NCI-H2171 treated with DMSO at 0.1 percent for 48 hours (cell line): ENCODE measurements at places on chromosomes 2 and 18.
A peak's percentile ranks its signal among the peaks of the same experiment; 100 is the strongest.

DNA sequence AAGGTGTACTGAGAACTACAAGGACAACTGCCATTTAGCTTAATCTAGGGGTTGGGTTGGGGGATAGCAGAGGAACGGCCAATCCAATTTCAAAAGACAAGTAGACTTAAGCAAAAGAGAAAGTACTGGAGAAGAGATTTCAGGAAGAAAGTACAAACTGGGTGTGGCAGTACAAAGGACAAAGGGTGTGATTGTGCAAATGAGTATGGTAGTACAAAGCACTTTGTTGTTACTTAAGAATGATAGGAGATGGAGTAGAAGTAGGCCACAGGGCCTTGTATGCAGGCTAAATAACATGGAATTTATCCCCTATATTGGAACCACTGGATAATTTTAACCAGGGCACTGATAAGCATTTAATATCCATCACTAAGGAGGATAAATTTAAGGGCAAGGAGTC is 4.7 kb upstream of the ORC2 start:
- DNase-seq = no peak

- no peak for DNase-seq
Observed at GRCh38 chr18:68763083-68763482, 34.8 kb upstream of the CCDC102B start.

GRCh38 chr18:56651771-56652092 is 573 bp downstream of the WDR7 start:
- peak; percentile 46 for DNase-seq

- no peak for DNase-seq
Observed at GRCh38 chr2:231685349-231686191, 22.8 kb upstream of the PTMA start.

- peak; percentile 56 for DNase-seq
Observed at GRCh38 chr2:199457147-199458008, at the start of gene SATB2. TSS of gene SATB2 (minus strand) at chr2:199457939. CDS start at chr2:199456037, 1,902 bp downstream.

DNA sequence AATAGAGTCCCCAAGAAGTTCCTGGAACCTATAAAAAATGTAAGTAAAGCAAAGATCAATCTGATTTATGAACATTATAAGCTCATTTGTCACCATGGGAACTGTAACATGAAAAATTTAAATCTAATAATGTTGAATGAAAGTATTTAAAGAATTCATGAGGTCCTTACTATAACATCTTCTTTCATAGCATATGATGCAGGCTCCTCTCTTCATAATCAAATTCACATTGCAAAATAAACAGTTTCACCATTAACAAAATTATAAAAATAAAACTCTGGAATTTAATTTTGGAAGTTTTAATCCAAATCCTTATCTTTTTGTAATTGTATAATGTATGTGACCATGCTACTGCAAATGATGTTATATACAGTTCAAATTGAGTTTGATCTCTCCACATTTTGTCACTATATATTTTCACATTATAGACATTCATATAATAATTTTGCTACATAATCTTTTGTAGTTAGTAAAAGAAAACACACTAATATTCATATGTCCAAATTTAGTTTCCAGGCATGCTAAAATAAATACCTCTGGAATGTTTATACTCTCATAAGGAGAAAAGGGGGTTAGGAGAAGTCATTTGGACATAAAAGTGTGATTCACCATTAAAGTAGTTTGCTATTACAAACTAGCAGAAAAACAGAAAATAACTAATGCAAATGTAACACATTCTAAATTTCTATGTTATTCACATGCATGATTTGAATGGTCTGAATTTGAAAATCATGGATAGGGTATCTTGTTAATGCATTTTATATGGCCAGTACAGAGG is 954.1 kb downstream of the DSC3 start:
- no peak for DNase-seq

- DNase-seq = no peak
Observed at GRCh38 chr18:390741-391478, 109.6 kb downstream of the COLEC12 start.

DNA sequence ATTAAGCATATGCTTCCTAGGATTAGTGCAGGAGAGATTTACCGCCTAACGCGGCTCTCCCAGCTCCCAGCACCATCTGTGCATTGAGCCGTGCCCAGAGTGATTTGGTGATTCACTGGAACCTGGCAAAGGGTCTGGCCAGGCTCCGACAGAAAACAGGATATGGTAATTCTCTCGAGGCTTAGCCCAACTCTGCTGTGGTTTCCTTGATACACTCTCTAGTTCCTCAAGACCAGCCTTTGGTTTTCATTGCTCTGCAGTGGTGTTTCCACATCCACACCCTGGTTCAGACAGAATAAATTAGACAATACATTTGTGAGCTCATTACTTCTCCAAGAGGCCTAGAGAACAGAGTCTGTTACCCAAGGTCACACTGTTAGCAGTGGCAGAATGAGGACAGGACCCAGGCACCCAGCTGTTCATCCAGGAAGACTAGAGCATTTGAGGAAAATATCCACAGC is 23.0 kb upstream of the SMAD2 start:
- DNase-seq = peak; percentile 83

DNA sequence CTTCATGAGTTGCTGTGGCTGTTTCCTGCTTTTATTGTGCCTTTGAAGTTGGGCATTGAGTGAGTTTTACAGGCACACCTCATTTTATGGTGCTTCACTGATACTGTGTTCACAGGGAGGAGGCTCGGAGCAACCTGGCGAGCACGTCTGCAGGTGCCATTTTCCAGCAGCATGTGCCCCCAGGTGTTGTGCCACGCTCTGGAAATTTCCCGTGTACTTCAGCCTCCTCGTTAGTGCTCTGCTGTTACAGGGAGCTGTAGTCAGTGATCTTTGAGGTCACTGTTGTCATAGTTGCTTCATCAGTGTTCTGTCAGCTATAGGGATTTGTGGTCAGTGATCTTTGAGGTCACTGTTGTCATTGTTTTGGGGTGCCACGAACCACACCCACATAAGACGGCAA is 20.1 kb downstream of the CTDP1 start:
- no peak for DNase-seq

- DNase-seq = no peak
Observed at GRCh38 chr2:160719116-160719515, 225.5 kb upstream of the RBMS1 start.

- DNase-seq = no peak
Observed at GRCh38 chr2:20200697-20201555, 24.0 kb downstream of the SDC1 start.

DNA sequence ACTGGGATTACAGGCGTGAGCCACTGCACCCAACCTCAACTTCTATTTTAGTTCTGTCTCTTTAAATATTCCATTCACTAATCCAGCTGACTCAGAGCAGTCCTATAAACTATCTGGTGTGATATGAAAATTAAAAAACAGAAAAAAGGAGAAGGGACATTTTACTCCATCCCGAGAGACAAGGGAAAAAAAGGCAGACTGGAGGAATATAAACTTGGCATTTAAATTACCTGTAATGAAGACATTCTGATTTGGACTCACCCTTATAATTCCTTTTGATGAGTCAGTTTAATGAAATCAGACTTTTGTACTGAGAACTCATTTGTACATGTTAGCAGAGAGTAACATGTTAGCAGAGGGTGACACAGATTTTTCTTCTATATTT is 74.8 kb upstream of the RIOK3 start:
- no peak for DNase-seq

DNA sequence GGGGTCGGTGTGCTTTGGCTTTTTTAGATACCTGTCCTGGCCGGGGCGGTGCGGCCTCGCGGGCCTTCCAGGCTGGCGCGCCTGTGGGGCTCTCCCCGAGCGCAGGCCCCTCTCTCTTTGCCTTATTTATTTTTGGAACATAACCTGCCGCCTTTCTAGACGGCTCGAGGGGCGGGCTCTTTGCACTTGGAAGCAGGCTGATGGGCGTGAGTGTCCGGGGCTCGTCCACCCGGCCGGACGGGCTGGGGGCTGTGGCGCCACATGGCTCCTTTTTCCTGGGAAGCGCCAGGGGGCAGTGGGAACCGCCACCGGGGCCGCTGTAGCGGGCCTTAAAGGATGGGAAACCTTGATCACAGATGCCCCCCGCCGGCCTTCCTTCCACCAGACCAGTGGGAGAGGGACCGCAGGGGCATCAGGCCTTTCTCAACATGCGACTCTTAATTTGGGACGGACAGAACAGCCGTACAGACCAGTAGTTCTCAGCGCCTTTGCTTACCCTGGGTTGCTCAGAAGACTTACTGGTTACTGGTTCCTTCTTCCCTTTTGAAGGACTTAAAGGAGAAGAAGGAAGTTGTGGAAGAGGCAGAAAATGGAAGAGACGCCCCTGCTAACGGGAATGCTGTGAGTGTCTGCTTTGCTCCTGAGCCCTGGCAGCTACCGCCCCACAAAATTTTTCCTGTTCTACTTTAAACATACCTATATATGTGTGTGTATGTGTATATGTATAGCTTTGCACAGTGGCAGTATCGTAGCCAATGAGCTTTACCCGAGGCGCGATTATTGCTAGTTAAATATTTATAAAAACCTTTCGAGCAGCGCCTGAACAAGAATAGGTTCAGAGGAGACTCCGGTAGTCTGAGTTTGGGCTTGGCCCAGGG is 2.7 kb downstream of the PTMA start:
- DNase-seq = no peak

- DNase-seq = no peak
Observed at GRCh38 chr2:167900435-167901114, 346.8 kb downstream of the STK39 start.

DNA sequence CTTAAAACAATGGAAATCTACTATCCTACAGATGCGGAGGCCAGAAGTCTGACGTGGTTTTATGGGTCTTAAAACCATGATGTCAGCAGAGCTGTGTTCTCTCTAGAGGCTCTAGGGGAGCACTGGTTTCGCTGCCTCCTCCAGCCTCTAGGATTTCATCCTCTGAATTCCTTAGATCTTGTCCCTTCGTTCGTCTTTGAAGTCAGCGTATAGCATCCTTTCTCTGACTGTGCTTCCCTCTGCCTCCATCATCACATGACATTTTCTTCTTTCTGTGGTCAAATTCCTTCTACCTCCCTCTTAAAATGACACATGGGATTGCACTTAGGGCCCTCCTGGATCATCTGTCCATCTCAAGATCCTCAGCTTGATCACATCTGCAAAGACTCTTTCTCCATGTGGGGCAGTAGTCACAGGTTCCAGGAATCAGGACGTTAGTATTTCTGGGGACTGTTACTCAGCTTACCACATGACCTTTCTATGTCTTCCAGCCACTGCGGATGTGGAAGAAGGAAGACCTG is 22.7 kb upstream of the NCK2 start:
- no peak for DNase-seq

DNA sequence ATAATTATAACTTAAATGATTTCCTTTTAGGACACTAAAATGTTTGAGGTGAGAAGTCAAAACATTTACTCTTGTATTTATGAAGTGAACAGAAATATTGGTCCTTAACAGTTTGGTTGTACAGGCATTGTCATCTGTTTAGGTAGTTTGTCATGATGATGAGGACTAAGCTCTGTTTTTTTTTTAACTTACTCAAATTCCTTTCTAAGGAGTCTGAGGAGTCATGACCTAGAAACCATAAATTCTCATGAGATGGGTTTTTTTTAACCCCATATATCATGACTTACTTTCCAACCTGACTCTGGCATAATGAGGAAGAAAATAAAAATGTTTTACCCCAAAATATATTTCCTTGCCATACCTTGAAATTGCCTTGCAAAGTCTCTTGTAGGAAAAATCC is 1176.2 kb downstream of the SUCLG1 start:
- DNase-seq = no peak

DNA sequence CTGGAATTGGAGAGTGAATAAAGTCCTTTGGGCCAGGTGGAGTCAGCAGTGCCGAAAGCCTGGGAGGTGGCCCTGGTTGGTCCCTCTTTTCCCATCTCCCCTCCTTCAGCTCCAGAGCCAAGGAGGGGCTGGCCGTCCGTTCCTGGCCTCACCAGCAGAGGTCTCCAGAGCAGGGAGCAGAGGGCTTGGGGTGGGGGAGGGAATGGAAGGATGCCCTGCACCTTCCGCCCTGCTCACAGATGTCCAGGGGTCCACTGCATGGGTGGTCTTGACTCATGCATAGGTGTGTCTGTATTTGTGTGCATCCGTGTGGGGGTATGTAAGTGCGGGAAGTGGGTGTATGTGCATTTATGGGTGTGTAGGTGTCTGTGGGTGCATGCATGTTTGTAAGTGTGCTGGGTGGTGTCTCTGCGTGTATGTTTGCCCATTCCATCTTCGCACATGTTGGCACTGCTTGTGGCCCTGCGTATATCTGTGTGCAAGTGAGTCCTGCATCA is 201.8 kb downstream of the ZFP36L2 start:
- DNase-seq = no peak

- no peak for DNase-seq
Observed at GRCh38 chr18:45227001-45227742, 388.1 kb upstream of the SLC14A2 start.

GRCh38 chr18:63147973-63148372 is 171.6 kb downstream of the BCL2 start:
- DNase-seq = no peak

DNA sequence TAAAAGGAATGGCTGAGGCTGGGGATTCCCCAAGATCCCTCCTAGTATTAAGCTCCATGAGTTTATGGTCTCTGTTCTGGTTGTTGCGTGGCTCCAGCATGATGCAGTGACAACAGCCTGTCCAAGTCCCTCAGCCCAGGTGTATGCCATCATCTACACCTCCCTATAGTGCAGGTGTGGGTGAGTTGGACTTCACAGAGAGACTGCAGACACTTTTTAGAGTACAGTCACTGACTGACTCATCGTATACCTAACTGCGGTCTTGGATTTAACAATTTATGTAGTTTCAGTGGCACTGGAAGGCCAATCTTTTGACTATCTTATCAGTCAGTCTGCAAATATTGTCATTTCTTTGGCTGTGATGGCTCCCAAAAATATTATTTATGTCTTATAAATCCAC is 415.0 kb downstream of the TMX3 start:
- no peak for DNase-seq

DNA sequence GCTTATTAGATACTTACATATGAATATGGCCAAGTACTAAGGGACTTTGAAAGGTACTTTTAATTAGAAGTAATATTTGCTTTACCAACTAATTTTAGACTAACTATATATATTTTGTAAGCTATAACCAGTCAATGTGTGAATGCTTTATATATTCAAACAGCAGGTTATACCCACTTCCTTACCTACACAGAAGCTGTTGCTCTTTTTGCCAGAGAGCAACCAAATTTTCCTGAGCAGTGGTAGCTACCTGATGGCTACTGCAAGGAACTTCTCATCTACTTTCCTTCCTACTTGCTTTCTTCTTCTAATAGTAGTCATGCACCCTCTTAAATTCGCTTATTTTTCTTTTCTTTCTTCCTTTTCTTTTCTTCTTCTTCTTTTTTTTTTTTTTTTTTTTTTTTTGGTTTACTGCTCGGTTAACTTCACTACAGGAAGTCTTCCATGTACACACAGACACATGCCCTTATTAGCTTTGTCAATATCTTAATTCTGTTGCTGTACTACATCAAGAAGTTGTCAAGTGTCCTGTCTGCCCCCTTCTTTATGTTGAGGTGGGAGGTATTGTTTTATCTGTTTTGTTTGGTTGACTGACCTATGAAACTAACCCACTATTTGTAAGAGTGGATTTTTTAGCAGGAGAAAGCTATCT is 95.0 kb downstream of the EPC2 start:
- DNase-seq = no peak
